NCI-H748 treated with DMSO at 0.1 percent for 48 hours (cell line): ENCODE measurements at places on chromosomes 11 and 22.

GRCh38 chr11:36253238-36253637 is 36.0 kb downstream of the COMMD9 start:
- no peak for DNase-seq

DNA sequence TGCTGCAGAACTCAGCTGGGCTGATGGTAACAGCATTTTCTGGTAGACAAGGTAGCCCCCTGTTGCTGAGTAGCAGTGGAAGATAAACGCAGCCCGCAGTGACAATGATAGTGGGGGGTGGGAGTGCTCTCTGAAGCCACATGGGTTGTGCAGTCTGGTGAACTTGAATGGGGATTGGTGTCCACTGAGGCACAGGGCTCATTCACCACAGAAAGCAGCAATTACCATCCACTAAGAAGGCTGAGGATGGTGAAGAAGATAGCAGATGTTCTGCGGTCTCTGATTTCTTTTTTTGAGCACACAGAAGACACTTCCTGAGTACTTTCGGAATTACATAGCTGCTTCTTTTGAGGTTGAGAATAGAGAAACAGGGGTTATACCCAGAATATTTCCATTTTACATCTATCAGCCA is 150.3 kb downstream of the LRRC4C start:
- no peak for DNase-seq

DNA sequence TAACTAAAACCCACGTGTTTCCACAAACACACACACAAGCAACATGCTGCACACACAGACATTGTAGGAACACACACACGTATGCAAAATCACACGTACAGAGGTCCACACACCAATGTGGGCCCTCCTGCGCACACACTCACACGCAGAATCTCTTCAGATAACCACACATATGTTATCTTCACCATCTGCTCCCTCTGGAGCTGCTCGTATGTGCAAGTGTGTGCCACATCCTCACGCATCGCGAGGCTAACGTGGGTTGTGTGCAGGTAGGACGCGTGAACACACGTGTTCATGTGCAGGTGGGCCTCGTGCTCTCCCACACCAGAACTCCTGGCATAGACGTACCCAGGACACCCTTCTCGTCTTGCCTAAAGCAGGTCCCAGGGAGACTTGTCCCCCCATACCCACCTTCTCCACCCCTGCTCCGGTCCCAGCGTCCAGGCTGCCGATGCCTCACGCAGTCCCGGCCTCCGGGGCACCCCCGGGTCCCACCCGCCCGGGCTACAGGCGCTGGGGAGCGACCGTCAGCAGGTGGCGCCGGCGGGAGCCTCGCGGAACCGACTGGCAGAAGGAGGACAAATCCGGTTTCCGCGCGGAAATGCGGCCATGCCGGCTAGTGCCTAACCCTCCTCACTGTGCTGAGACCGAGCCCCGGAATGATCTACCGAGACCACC is 10.3 kb upstream of the IGSF9B start:
- no peak for DNase-seq

GRCh38 chr11:75667831-75668450 is 897 bp downstream of the MAP6 start:
- DNase-seq = peak; percentile 53

- no peak for DNase-seq
These were observed 65.4 kb downstream of the SHISAL1 start for GRCh38 chr22:44247346-44247745.
